ENCODE measurements at places on chromosomes 7 and 10. TPM values are rescaled to one million over a fixed set of nuclear protein-coding genes. Genes with fewer than 3 reads are reported as not detected.

GRCh38 chr10:122308417-122309141, 37.5 kb downstream of the BTBD16 start:
- no peak overlapping the region for H3K27ac ChIP-seq
- no peak overlapping the region for H3K4me3 ChIP-seq
- DNase-seq: no peak

- no peaks in the 10 kb centered on the region for H3K27me3 ChIP-seq
- H3K27ac ChIP-seq: no peak overlapping the region
- H3K36me3 ChIP-seq: no peaks in the 10 kb centered on the region
- H3K4me3 ChIP-seq: no peak overlapping the region
These were observed 133.1 kb upstream of the PPP1R3A start for GRCh38 chr7:114051871-114052331.

DNA sequence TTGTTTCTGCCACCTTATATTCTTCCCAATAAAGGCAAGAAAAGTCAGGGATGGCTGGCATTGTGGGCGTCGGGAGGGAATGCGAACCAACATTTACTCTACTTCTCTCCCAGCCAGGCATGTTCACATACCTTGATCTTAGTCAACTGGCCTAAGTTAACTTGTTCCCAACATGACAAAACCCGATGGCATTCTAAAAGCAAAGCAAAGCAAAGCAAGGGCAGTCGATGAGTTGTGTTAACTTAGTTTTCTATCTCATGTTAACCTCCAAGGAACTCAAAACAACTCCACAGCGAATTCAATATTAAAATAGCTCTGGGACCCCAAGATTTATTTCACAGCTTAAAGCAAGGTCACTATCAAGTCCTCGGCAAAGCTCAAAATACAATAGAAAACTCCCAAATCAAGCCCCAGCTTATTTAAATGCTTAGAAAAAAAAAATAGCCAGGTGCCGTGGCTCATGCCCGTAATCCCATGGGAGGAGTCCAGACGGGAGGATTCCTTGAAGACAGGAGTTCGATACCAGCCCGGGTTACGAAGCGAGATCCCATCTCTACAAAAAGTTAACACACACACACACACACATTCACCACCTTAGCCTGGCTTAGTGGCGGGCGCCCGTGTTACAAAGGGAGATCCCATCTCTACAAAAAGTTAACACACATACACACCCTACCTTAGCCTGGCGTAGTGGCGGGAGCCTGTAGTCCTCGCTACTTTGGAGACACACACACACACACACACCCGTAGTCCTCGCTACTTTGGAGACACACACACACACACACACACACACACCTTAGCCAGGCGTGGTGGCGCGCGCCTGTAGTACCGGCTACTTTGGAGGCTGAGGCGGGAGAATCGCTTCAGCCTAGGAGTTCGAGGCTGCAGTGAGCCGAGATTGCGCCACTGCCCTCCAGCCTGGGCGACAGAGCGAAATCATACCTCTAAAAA, 901 bp upstream of the CCNY start:
- H3K4me1 ChIP-seq: peaks cover 72% of the 10 kb centered on the region
- peak overlapping the region; percentile 93 for H3K4me3 ChIP-seq
- DNase-seq: no peak
- H3K36me3 ChIP-seq: peaks cover 14% of the 10 kb centered on the region

GRCh38 chr7:137960020-137960419, 41.9 kb downstream of the CREB3L2 start:
- H3K36me3 ChIP-seq: peaks cover 16% of the 10 kb centered on the region
- H3K27me3 ChIP-seq: no peaks in the 10 kb centered on the region
- no peak overlapping the region for H3K4me3 ChIP-seq
- peak overlapping the region; percentile 59 for H3K27ac ChIP-seq
- DNase-seq: no peak
- peaks cover 41% of the 10 kb centered on the region for H3K4me1 ChIP-seq

DNA sequence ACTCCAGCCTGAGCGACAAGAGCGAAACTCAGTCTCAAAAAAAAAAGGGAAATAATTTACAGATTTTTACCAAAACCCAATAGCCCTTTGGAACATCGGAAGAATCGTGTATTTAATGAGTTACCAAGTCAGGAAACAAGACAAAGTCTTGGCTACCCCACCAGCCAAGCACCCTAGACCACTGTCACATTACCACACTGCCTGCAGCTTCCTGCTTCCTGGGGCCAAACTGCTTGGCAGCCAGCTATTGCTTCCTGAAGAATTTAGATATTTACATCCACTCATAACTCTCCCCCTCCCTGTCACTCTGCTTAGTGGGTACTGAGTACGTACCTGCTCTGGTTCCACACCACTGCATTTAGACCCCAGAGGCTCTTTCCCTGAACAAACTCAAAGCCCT, 14.1 kb upstream of the TNPO3 start:
- DNase-seq: no peak
- H3K27ac ChIP-seq: no peak overlapping the region
- H3K27me3 ChIP-seq: peaks cover 2% of the 10 kb centered on the region
- no peaks in the 10 kb centered on the region for H3K36me3 ChIP-seq

GRCh38 chr10:15043674-15044073, at the start of gene OLAH:
TSS of gene OLAH (plus strand) at chr10:15043943. CDS start at chr10:15047289, 3,346 bp downstream.
- H3K27me3 ChIP-seq: no peaks in the 10 kb centered on the region
- DNase-seq: no peak

- H3K36me3 ChIP-seq: peaks cover 2% of the 10 kb centered on the region
- DNase-seq: no peak
- peaks cover 30% of the 10 kb centered on the region for H3K4me1 ChIP-seq
These were observed 179.2 kb upstream of the NAMPT start for GRCh38 chr7:106463851-106464611.

GRCh38 chr7:148022832-148023231, 567.7 kb upstream of the C7orf33 start:
- H3K4me1 ChIP-seq: no peaks in the 10 kb centered on the region
- H3K36me3 ChIP-seq: no peaks in the 10 kb centered on the region
- no peak overlapping the region for H3K27ac ChIP-seq

- DNase-seq: no peak
- no peak overlapping the region for H3K4me3 ChIP-seq
- no peak overlapping the region for H3K27ac ChIP-seq
- no peaks in the 10 kb centered on the region for H3K4me1 ChIP-seq
- H3K36me3 ChIP-seq: no peaks in the 10 kb centered on the region
These were observed 51.9 kb upstream of the A1CF start for GRCh38 chr10:50937230-50937907.

DNA sequence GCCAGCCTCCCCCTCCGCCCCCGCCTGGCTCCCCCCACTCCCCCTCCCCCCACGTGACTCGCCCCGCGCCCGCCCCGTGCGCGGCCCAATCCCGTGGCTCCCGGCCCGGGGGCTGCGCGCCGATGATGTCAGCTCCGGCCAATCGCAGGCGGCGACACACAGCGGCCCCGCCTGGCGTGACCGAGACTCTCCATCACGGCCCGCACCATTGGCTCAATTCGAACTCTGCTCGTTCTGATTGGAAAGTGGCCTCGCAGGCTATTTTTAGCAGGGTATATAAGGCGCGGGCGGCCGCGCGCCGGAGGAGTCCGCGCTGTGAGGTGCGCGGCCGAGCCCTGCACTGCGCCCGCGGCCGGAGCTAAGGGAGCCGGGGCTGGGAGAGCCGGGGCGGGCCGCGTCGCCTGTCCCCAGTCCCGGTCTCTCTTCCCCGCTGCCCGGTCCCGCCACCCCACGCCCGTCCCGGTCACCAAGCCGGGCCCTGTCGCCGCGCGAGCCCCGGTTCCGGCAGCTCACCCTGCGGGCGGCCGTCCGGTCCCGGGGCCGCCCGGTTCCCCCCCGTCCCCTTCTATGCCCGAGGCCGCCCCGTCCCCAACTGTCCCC, 342 bp upstream of the KLF6 start:
- peak overlapping the region; percentile 93 for H3K4me3 ChIP-seq
- H3K27ac ChIP-seq: peak overlapping the region; percentile 96
- H3K36me3 ChIP-seq: peaks cover 46% of the 10 kb centered on the region
- peaks cover 49% of the 10 kb centered on the region for H3K4me1 ChIP-seq
- DNase-seq: peak; percentile 99
- H3K27me3 ChIP-seq: no peaks in the 10 kb centered on the region

- DNase-seq: no peak
- H3K27me3 ChIP-seq: peaks cover 4% of the 10 kb centered on the region
- no peaks in the 10 kb centered on the region for H3K4me1 ChIP-seq
- no peak overlapping the region for H3K27ac ChIP-seq
- no peak overlapping the region for H3K4me3 ChIP-seq
- no peaks in the 10 kb centered on the region for H3K36me3 ChIP-seq
These were observed 26.0 kb upstream of the ITGA8 start for GRCh38 chr10:15745751-15746150.

DNA sequence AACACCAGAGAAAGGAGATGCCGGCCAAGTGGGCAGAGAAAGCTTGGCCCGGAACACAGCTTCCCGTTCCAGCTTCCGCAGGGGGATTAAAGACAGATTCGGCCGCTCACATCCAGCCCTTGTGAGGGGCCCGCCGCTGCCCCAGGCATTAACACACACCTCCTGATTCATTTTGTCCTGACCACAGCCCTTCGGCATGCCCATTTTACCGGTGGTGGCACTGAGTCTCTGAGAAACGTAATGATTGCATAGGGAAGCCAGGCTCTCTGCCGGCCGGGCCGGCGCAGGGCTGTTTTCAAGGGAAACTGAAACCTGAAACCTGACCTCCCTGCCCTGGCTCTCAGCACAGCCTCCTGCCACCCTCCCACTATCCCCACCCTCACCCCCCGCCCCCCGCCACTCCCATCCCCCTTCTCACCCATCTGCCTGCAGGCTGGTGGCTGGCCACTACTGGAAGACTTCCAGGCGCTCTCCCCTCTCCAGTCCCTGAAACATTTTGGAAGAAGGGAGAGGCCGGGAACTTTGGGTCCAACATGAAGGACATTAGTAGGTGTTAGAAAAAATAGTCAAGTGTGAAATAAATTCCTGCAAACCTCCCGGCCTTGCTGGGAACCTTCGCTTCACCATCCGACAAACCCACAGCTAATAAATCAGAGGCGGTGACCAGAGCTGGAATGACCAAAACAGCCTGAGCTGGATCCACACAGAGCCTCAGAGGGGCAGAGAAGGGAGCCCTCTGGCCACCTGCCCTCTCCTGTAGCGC, 83.5 kb upstream of the CUX1 start:
- peaks cover 2% of the 10 kb centered on the region for H3K27me3 ChIP-seq
- no peak overlapping the region for H3K4me3 ChIP-seq
- no peak for DNase-seq
- H3K4me1 ChIP-seq: no peaks in the 10 kb centered on the region
- no peak overlapping the region for H3K27ac ChIP-seq

GRCh38 chr10:34031400-34031799, 696.9 kb upstream of the NRP1 start:
- no peak overlapping the region for H3K27ac ChIP-seq
- H3K36me3 ChIP-seq: no peaks in the 10 kb centered on the region
- no peak overlapping the region for H3K4me3 ChIP-seq
- no peaks in the 10 kb centered on the region for H3K27me3 ChIP-seq
- H3K4me1 ChIP-seq: no peaks in the 10 kb centered on the region

DNA sequence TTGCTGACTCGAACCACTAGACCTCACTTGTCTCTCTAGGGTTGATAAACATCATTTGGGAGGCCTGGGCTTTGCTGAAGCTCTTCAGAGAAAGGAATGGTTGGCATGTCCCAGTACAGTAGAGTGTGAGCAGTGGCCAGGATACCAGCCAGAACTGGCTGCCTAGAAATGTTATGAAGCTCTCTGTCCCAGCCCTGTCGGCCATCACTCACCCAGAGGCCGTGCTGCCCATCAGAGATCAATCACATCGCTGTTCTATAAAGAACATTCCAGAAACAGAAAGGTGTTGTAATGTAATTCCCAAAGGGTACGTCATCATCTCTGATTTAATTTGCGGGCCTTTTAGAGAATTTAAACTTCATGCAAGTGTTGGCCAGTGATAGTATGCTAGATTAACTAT, 111.5 kb downstream of the PRPF18 start:
- H3K27me3 ChIP-seq: peaks cover 3% of the 10 kb centered on the region
- H3K4me1 ChIP-seq: no peaks in the 10 kb centered on the region
- DNase-seq: no peak
- H3K27ac ChIP-seq: no peak overlapping the region
- no peak overlapping the region for H3K4me3 ChIP-seq

DNA sequence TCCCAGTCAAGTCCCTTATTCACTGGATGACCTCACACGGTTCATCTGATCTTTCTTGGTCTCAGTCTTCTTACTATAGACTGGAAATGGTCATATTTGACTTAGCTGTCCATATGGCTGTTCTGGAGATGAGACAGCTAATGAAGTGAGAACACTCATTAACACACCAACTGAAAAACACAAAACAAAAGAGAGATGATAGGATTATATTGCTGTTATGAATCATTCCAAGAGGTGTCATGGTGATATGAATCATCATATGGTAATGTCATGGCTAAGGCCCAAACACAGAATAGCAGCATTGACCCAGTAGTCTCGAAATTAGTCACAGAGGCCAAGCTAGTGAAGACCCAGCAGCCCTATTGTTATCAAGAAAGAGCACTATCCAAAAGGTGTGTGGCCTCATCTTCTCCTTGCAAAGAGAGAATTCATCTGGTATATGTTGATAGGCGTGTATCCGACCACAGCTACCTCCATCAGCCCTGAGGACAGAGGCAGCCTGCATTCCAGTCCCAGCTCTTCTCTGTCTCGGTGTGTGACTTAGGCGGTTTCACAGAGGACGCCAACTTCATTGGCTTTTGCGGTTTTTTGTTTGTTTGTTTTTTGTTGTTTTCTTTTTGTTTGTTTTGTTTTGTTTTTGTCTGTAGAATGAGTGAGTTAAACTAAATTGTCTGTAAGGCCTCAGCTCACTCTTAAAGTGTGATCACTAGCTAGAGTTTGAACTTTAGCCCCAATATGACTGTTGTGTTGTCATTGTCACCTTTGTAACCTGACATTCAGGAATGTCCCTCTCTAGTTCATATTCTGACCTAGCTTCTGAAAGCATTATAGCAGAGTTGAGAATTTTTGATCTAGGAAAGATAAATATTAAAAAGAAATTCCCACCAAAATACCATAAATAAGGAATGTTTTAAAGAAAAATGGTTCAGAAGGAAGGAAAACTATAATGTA, 97.4 kb upstream of the PDCD4 start:
- DNase-seq: peak; percentile 57
- peak overlapping the region; percentile 96 for H3K27ac ChIP-seq
- H3K27me3 ChIP-seq: peaks cover 4% of the 10 kb centered on the region
- peaks cover 62% of the 10 kb centered on the region for H3K4me1 ChIP-seq

- DNase-seq: no peak
- peaks cover 17% of the 10 kb centered on the region for H3K4me1 ChIP-seq
These were observed 671 bp upstream of the PAPSS2 start for GRCh38 chr10:87658858-87659555.

TMEM176B gene
- total RNA-seq: not detected

RNF32 gene
- total RNA-seq: 2.2 TPM

PTPN20 gene
- total RNA-seq: not detected

CUBN gene
- total RNA-seq: 0.05 TPM

DENND2A gene
- not detected for total RNA-seq

MYL7 gene
- not detected for total RNA-seq

FAM20C gene
- 0.15 TPM for total RNA-seq

SFTPA1 gene
- not detected for total RNA-seq

GPR26 gene
- not detected for total RNA-seq

TEX36 gene
- not detected for total RNA-seq

GCK gene
- 2.4 TPM for total RNA-seq

PON3 gene
- not detected for total RNA-seq

PALS2 gene
- total RNA-seq: 34.9 TPM

LLCFC1 gene
- not detected for total RNA-seq

SLC26A3 gene
- not detected for total RNA-seq

GNAT3 gene
- not detected for total RNA-seq

ZP3 gene
- 4.2 TPM for total RNA-seq

EIF4H gene
- 343 TPM for total RNA-seq

HYAL4 gene
- total RNA-seq: not detected
